A549 treated with CORT108297 at 1 μM for 4 hours (cell line): ENCODE measurements at places on chromosomes 16 and 17. TPM values are rescaled to one million over a fixed set of nuclear protein-coding genes. Genes with fewer than 3 reads are reported as not detected.

The DNAAF1 gene
- total RNA-seq, result 0.14 to 0.60 TPM (median 0.20 TPM) in 5 replicates

The SHBG gene
- 0.35 to 1.0 TPM (median 0.66 TPM) in 5 replicates for total RNA-seq

The C16orf90 gene
- not detected in 5 replicates for total RNA-seq

The SLC5A11 gene
- total RNA-seq, result 0.31 to 0.69 TPM (median 0.46 TPM) in 5 replicates

The DNAH2 gene
- 0.01 to 0.05 TPM (median 0.01 TPM) in 3 of 5 replicates, not detected in the others for total RNA-seq

The CD79B gene
- total RNA-seq, result 0.10 TPM in 1 of 5 replicates, not detected in the others

The EVI2B gene
- total RNA-seq, result 0.10 to 0.17 TPM (median 0.15 TPM) in 5 replicates

The RHOT2 gene
- 60.9 to 107 TPM (median 100 TPM) in 5 replicates for total RNA-seq

The UNC45B gene
- not detected in 5 replicates for total RNA-seq

The ARL5C gene
- not detected in 5 replicates for total RNA-seq

The NKD1 gene
- 0.25 to 0.37 TPM (median 0.29 TPM) in 5 replicates for total RNA-seq

The STAC2 gene
- total RNA-seq, result 0.25 to 0.40 TPM (median 0.38 TPM) in 5 replicates

The CIBAR2 gene
- total RNA-seq, result 0.13 to 0.15 TPM in 2 of 5 replicates, not detected in the others

The KRTAP17-1 gene
- total RNA-seq, result not detected in 5 replicates

The CEP295NL gene
- total RNA-seq, result 0.36 to 0.55 TPM (median 0.49 TPM) in 5 replicates

The FN3K gene
- total RNA-seq, result 6.7 to 8.2 TPM (median 7.9 TPM) in 5 replicates

The IRF8 gene
- 0.20 to 0.54 TPM (median 0.38 TPM) in 5 replicates for total RNA-seq

The UNC13D gene
- 4.5 to 5.2 TPM (median 5.0 TPM) in 5 replicates for total RNA-seq

The BAHCC1 gene
- total RNA-seq, result 8.4 to 15.2 TPM (median 13.6 TPM) in 5 replicates

The C17orf107 gene
- 0.22 to 0.52 TPM (median 0.25 TPM) in 5 replicates for total RNA-seq

The HLF gene
- 0.08 to 0.23 TPM (median 0.16 TPM) in 5 replicates for total RNA-seq

The OGFOD3 gene
- total RNA-seq, result 18.4 to 26.2 TPM (median 24.7 TPM) in 5 replicates

The TPSG1 gene
- 0.08 to 0.24 TPM (median 0.13 TPM) in 3 of 5 replicates, not detected in the others for total RNA-seq

The COQ9 gene
- total RNA-seq, result 40.1 to 53.3 TPM (median 51.4 TPM) in 5 replicates

The PRDM7 gene
- 0.04 TPM in 1 of 5 replicates, not detected in the others for total RNA-seq

The ITGAX gene
- total RNA-seq, result 1.1 to 1.9 TPM (median 1.7 TPM) in 5 replicates

The TEDC2 gene
- 19.1 to 26.3 TPM (median 22.0 TPM) in 5 replicates for total RNA-seq

The SMIM36 gene
- total RNA-seq, result not detected in 5 replicates

The MARVELD3 gene
- total RNA-seq, result 0.13 to 0.47 TPM (median 0.25 TPM) in 5 replicates

The TMIGD1 gene
- total RNA-seq, result not detected in 5 replicates

The TBC1D26 gene
- total RNA-seq, result 0.02 TPM in 1 of 5 replicates, not detected in the others

The VPS4A gene
- total RNA-seq, result 30.0 to 33.6 TPM (median 31.6 TPM) in 5 replicates

The MPHOSPH6 gene
- 27.5 to 53.1 TPM (median 30.7 TPM) in 5 replicates for total RNA-seq

The MAPT gene
- 1.8 to 2.3 TPM (median 2.0 TPM) in 5 replicates for total RNA-seq

The PRSS21 gene
- 0.14 to 0.35 TPM in 2 of 5 replicates, not detected in the others for total RNA-seq

The SENP3 gene
- 97.6 to 109 TPM (median 105 TPM) in 5 replicates for total RNA-seq

The KDM8 gene
- total RNA-seq, result 2.2 to 3.3 TPM (median 2.4 TPM) in 5 replicates

The B4GALNT2 gene
- total RNA-seq, result 0.32 to 0.67 TPM (median 0.40 TPM) in 5 replicates

The MIEN1 gene
- 89.2 to 101 TPM (median 94.6 TPM) in 5 replicates for total RNA-seq

The VWA3A gene
- total RNA-seq, result 0.02 to 0.25 TPM (median 0.03 TPM) in 3 of 5 replicates, not detected in the others

The TUBD1 gene
- 12.1 to 16.3 TPM (median 12.7 TPM) in 5 replicates for total RNA-seq

The LHX1 gene
- total RNA-seq, result 2.1 to 3.2 TPM (median 2.6 TPM) in 5 replicates
